ENCODE measurements at places on chromosomes 11 and 22. TPM values are rescaled to one million over a fixed set of nuclear protein-coding genes. Genes with fewer than 3 reads are reported as not detected.

The ZNF74 gene
- 19.7 TPM for total RNA-seq

The CDC45 gene
- total RNA-seq, result 12.4 TPM

The KRTAP5-2 gene
- not detected for total RNA-seq

The UPK2 gene
- total RNA-seq, result not detected

The PLAAT3 gene
- total RNA-seq, result 85.3 TPM

The OR8D1 gene
- total RNA-seq, result not detected

The OR51E2 gene
- total RNA-seq, result not detected

The DLG2 gene
- 0.51 TPM for total RNA-seq

The NFRKB gene
- 33.4 TPM for total RNA-seq

The SELENOH gene
- total RNA-seq, result 139 TPM

The LRRN4CL gene
- total RNA-seq, result 0.51 TPM

The RPS19BP1 gene
- total RNA-seq, result 74.2 TPM

The HTR3B gene
- not detected for total RNA-seq

The SEC14L6 gene
- 0.05 TPM for total RNA-seq

The LRRC74B gene
- not detected for total RNA-seq

The PGGHG gene
- total RNA-seq, result 28.4 TPM

The MSANTD2 gene
- total RNA-seq, result 11.9 TPM
